ENCODE measurements at places on chromosomes 4 and X.
A peak's percentile ranks its signal among the peaks of the same experiment; 100 is the strongest.

DNA sequence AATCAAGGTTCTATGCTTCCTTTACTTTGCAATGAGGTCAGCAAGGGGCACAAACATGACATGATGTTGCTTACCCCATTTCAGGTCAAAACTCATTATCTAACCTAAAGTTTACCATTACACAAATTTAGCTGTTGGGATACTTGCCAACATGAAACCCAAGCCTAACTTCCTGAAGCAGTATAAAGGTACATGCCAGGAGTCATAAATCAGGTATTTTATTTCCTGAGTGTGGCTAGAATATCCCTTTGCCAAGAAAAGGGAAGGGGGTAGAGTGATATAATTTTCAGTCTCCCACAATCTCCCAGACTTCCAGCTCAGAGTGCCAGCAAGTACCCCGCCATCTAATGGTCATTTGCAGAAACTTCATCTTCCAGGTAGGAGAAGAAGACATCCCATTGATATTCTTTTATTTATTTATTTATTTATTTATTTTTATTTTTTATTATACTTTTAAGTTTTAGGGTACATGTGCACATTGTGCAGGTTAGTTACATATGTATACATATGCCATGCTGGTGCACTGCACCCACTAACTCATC, 136.6 kb downstream of the NEXMIF start:
- DNase-seq, result no peak

DNA sequence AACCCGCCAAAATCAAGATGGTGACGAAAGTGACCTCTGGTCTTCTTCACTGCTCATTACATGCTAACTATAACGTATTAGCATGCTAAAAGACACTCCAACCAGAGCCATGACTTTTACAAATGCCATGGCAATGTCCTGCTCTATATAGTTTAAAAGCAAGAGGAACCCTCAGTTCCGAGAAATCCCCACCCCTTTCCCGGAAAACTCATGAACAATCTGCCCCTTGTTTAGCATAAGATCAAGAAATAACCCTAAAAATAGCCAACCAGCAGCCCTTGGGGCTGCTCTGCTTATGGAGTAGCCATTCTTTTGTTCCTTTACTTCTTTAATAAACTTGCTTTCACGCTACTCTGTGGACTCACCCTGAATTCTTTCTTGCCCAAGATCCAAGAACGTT, 463.5 kb upstream of the FAM241A start:
- DNase-seq, result no peak

DNA sequence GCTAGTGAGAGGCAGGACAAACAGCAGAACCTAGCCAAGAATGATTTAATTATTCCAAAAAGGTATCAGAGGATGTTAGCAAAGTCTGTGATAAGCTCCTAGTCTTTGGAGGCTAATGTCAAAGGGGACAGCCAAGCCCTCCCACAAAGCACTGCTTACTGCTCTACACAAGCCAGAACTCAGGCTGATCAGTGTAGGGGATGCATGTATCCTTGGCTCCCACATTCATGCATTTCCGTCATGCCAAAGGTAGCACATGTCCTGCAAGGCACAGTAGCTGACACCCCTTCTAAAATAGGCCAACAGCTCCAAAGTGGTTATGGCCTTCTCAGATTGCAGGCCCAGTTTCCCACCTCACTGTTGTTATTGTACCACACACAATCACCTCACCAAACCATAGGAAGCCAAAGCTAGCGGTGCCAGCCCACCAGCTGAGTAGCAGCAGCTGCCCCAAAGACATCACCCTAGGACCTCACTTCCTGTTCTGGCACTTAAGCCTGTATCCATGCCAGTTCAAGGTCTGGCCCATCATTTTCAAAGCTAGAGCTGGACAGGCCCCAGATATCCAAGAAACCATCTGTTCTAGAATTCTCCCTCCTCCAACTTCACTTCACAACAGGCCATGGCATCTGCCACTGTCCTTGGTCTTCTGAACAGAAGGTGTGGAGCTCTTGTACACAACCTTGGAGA, 40.9 kb downstream of the TSPAN5 start:
- peak; percentile 95 for DNase-seq

- no peak for DNase-seq
Observed at GRCh38 chr4:33184657-33185290, 2464.6 kb downstream of the PCDH7 start.

GRCh38 chrX:43728002-43728401, 71.9 kb downstream of the MAOA start:
- no peak for DNase-seq

DNA sequence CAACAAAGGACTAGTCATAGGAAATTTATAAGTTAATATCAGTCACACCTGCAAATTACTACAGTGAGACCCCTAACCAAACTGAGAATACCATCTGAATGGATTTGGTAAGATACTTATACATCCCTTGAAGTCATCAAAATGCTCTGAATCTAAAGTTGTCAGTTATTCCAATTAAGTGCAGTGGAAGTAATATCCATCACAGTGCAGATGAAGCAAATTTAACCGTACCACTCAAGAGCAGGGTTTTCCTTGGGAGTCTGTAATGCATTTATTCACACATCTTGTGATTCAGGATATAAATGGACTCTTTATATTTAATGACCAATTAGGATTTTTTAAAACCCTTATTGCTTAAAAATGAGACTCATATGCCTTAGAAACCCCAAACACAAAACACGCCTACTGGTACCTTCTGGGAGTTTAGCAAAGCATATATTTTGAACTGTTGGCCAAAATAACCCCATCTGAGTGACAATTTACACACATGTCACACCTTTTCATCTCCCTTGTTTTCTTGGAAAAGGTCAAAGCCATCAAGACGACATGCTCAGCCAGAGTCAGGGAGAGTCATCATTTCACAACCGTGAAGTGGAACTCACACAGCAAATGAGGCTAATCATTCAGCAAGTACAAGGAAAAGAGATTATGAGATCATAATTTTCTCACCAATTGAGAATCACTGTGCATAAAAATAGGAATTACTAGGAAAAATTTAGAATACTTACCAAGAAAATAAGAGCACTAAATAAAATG, 303.7 kb downstream of the HNRNPD start:
- DNase-seq, result no peak

GRCh38 chr4:123327846-123328429, 68.7 kb upstream of the SPRY1 start:
- no peak for DNase-seq

DNA sequence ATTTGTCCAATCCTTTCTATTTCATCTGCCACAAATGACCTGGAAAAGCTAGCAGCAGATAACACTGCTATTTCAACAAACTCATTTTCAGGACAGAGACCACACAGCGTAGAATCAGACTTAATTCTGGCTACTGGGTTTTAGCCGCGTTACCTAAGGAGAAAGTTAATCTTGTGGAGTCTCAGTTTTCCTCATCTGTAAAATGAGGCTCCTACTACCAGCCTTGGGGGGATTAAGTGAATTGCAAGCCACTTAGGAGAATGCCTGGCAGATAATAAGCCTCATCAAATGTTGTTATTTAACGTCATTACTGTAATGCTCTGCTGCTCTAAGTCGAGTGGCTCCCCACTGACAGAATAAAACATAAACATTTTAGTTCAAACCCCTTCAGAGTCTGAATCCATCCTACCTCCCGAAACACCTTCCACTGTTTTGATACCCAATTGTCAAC, 1.4 kb downstream of the CCNI start:
- DNase-seq, result no peak

DNA sequence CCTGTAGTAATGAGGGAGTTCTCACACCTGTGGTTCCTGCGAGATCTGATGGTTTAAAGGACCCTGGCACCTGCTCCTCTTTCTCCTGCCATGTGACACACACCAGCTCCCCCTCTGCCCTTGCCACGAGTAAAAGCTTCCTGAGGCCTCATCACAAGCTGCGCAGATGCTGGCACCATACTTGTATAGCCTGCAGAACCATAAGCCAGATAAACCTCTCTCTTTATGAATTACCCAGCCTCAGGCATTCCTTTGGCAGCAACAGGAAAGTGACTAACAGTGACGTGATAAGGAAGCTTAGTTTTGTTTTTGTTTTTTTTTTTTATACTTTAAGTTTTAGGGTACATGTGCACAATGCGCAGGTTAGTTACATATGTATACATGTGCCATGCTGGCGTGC, 130.9 kb downstream of the AFAP1 start:
- DNase-seq, result no peak

GRCh38 chr4:67899096-67899495, 15.3 kb upstream of the TMPRSS11D start:
- DNase-seq, result no peak

GRCh38 chr4:95957054-95957453, 117.2 kb downstream of the PDHA2 start:
- no peak for DNase-seq

DNA sequence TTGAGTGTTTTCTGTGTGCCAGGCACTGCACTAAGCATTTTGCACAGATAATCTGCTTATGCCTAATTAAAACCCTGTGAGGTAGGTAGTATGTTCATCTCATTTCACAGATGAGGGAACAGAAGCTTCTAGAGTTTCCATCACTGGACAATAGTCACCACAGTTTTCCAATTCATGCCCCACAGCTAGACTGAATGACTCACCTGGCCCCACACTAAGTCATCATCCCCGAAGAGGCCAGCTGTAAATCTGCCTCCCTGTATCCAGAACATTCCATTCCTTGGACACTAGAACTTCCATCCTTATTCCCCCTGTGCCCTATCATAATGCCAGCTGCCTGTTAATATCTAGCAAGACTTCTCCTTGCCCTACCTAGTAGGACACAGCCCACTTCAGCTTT, 40.9 kb upstream of the NYX start:
- DNase-seq, result no peak

GRCh38 chr4:176383273-176384077, 63.7 kb downstream of the SPCS3 start:
- no peak for DNase-seq

- no peak for DNase-seq
Observed at GRCh38 chr4:99879458-99879857, 14.8 kb downstream of the LAMTOR3 start.

GRCh38 chr4:123297836-123298235, 98.8 kb upstream of the SPRY1 start:
- no peak for DNase-seq

DNA sequence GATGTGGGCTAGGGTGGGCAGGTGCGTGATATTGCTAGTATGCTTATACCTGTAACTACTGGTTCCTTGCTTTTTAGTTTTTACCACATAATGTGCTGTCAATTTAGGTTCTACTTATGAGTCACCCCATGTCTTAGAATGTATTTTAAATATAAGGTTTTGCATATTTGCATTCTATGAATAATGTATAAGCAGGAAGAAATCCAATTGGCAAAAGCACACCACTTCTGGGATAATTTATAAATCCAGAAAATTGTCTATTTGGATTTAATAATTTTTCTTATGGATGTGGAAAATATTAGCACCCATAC, 421.6 kb downstream of the PCDH7 start:
- DNase-seq, result no peak

- no peak for DNase-seq
Observed at GRCh38 chrX:23981222-23981621, 45.8 kb downstream of the KLHL15 start.

GRCh38 chr4:104344342-104344980, 150.2 kb downstream of the CXXC4 start:
- no peak for DNase-seq
